ENCODE measurements at places on chromosomes 3 and 15.

DNA sequence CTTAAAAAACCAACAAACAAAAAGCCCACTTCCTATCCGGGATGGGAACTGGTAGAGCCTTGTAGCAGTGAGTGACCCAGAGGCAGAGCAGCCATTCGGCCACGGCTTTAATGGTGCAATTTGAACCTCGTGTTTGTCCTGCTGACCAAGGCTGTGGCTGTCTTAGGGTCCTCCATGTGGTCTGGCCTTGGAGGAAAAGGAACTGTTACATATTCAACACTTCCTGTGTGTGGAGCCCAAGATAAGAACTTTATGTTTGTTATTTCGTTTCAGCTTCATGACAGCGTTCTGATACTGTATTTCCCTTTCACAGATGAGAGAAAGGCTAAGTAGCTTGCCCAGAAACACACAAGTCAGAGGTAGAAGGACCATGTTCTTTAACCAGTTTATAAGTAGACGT lies 269.8 kb downstream of the SV2B start:
- DNase-seq: no peak

DNA sequence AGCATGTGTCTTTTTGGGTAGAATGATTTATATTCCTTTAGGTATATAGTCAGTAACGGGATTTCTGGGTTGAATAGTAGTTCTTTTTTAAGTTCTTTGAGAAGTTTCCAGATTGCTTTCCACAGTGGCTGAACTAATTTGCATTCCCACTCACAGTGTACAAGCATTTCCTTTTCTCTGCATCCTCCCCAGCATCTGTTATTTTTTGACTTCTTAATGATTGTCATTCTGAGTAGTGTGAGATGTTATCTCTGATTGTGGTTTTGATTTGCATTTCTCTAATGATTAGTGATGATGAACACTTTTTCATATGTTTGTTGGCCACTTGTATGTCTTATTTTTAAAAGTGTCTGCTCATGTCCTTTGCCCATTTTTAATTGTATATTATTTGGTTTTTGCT lies 337.6 kb downstream of the EFHB start:
- DNase-seq: no peak

DNA sequence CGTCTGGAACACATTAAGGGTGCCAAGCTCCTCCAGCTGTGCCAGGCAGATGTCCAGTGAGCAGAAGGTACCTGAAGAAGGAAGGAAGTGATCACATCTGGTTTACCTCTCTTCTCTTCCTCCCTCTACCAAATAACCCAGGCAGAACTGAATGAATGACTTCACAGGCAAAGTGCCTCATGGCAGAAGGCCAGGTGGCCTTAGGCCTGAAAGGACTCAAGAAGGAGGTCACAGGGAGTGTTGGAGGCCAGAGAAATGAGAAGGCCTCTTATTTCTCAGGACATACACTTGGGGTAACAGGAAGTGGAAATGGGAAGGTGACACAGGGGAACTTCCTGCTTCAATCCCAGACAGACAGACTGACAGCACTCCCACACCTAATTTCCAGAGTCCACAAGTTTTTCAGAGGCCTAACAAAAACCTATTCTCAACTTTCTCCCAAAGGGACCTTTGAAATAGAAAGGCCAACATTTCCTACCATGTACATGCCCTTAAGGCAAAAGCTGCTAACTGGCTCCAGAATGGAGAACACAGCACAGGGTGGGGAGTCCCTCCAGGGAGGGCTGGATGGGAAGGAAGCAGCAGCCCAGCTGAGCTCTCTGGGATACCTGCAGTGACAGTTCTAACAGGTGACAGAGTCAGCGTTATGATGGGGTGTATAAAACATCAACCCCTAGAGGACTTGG lies 17.6 kb upstream of the SIN3A start:
- no peak for DNase-seq

- DNase-seq: no peak
These were observed 43.0 kb downstream of the RASA2 start for GRCh38 chr3:141529717-141530414.

Measured in erythroblast (primary cell).